Pancreas (tissue), 10 donors: ENCODE measurements at places on chromosomes 2 and 18.

DNA sequence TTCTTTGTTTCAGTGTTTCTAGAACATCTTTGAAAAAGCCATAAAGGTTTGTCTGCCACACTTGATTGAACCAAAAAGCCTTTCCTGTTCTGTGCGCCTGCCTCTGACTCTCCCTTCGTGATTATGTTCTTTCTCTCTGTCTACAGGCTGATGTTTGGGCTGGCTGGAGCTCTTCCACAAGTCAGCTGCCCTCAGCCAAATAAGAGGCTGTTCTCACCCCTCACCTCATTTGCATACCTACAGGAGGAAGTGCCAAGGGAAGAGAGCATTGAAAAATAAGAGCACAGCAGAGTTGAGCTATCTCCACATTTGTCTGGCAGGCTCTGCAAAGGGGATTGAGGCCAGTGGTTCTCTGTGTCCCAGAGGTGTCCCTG, 15.8 kb downstream of the INPP5D start:
- DNase-seq: no peak

DNA sequence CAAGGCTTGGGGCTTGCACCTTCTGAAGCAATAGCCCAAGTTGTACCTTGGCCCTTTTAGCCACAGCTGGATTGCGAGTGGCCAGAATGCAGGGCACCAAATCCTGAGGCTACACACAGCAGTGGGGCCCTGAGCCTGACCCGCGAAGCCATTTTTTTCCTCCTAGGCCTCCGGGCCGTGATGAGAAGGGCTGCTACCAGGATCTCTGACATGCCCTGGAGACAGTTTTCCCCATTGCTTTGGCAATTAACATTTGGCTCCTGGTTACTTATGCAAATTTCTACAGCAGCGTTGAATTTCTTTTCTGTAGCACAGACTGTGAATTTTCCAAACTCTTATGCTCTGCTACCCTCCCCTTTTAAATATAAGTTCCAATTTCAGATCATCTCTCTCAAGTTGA, 54.5 kb downstream of the MOCOS start:
- no peak for DNase-seq

DNA sequence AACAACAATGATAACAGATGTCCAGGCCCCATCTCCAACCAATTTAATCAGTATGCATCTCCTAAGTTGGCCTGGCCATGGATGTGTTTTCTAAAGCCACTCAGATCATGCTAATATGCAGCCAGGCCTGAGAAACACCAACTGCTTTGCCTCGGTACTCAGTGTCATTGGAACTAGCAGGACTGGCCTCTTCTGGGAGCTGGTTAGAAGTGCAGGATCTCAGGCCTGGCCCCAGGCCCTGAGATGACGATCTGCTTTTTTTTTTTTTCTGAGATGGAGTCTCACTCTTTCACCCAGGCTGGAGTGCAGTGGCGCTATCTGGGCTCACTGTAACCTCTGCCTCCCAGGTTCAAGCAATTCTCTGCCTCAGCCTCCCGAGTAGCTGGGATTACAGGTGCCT, 69.1 kb downstream of the IRS1 start:
- DNase-seq: no peak

DNA sequence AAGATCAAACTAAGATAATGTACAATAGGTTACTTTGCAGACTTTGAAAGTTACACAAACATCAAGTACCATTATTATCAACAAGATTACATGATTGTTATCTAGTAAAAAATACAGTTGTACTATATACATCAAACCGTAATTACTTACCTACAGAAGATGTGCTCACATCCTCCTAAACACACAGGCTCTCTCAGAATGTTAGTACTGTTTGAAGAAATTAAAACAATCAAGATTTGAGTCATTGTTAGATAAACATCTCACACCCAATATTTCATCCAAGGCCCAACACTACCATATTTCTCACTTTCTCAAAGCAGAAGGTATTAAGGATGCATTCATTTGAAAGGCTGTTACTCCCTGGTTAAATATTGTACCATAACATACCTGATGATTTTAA, 12.6 kb downstream of the BARD1 start:
- no peak for DNase-seq

DNA sequence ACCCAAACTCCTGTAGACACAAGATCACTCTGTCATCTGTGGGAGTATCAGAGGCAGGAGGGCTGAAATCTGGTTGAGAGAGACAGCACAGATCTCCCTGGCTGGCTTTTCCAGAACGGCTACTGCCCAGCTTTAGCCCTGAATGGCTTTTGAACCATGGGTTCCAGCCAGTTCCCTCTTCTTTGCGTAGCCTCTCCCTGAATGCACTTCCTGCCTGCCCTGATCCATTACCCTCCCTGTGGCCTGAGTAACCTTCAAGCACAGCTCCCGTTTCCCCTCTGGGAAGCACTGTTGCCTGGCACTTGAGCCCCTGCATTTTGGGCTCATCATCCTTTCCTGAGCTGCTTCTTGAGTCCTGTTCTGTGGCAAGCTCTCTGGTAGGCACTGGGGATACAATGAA, 68.8 kb downstream of the ASAP2 start:
- DNase-seq: no peak

DNA sequence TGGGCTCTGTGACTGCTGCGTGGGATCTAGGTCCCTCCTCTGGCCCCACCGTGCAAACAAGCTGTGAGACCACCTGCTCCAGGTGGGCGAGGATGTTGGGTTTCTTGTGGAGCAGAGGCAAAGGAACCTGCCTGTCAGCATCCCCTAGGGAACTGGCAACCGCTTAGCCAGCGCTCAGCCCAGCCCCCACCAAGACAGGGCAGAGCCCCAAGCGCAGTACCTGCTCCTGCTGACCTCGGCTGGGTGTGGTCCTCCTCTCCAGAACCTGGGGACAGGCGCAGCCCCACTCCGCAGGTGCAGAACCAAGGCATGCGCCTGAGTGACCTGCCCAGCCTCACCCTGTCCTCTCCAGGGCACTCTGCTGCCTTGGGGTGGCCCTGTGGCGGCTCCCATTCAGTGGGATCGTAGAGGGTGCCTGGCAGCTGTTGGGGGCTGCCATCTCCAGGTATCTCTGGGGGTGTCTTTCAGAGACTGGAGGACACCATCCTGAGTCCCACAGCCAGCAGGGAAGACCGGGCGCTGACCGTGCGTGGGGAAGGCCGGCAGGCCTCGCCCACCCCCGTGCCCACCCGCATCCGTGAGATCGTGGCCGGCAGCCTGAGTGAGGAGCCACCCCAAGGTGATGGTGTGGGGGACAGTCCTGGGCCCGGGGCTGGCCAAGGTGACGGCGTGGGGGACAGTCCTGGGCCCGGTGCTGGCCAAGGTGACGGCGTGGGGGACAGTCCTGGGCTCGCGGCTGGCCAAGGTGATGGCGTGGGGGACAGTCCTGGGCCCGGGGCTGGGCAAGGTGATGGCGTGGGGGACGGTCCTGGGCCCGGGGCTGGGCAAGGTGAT, 12.3 kb downstream of the CROCC2 start:
- DNase-seq: peak; percentile 7

DNA sequence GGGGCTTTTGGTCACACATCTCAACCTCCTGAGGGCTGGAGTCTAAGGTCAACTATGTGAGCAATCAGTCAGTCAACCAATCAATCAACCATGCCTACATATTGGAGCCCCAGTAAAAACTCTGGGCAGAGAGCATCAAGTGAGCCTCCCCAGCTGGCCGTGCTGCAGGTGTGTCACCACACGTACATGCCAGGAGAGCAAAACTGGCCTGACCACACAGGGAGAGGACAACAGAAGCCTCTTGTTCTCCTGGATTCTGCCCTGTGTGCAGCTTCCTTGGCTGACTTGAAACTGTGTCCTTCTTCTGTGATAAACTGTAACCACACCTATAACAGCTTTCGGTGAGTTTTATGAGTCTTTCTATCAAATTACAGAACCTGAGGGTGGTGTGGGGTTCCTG, 25.9 kb downstream of the GPR35 start:
- no peak for DNase-seq

- no peak for DNase-seq
Measured at GRCh38 chr18:210075-210474, 51.7 kb downstream of the USP14 start.

DNA sequence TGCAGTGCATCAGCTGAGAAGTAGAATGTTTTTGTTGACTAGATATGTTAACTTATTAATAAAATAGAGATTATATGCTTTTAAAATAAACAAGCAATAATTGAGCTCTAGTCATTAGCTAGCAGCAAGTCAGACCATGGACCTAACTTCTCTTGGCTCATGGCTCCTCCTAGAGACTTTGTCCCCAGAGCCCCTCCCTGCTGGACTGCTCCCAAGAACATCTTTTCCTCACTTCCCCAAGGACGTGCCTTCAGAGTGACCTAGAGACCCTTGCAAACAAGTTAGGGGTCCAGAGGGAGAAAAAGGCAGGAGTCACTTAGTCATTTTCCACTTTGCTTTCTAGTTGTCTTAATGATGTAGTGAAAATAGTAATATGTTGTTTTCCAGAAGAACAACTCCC, 312.5 kb upstream of the NRP2 start:
- DNase-seq: no peak

GRCh38 chr18:52518086-52518485, 178.1 kb downstream of the DCC start:
- no peak for DNase-seq

DNA sequence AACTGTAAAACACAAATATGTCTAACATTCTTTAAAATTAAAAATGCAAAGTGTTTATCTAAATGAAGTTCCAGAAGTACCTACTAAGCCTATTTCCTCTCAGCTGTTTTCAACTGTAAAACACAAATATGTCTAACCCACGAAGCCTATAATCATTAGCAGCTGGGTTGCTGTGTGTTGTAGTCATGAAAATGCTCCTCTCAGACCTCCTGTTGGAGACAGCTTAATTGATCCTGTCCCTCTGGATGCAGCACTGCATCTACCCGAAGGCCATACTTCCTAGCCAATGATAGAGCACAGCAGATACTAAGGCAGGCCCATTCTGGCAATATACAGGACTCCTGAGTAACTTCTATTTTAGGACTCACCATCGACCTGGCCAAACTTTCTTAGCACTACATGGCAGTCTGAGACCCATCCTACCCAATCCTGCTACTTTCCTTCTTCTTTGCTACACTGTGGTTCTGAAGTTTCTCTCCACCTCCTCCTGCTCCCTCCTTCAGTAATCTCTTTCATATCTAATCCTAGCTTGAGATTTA, 92.5 kb upstream of the RBBP8 start:
- DNase-seq: no peak

DNA sequence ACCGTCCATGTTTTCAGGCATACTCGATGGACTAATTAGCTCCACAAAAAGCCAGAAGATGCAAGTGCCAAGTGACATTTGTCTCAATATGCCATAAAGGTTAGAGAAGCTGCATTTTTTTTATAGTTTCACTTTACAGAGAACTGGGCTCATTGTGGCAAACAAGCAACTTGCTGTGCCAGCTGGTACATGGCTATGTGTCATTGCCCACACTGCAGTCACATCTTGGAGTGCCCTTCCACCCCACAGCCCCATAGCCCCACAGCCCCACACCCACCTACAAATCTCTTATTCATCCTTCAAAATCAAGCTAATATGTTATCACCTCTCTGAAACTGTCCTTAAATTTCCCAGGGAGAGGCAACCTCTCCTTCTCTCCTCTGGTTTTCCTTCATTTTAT, 451.9 kb downstream of the ARHGAP15 start:
- no peak for DNase-seq

DNA sequence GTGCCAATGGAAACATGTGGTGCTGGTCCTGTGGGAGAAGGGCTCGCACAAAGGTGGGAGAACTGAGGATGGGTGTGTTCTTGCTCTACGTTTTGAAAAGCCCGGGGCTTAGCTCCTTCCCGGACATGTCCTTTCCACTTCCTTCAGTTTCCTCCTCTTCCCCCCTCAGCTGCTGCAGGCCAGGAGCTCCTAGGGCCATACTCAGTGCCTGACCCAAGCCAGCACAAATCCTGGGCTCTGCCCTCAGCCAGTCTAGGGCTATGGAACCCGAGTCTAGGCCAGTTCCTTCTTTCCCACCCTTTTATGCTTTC, 1.4 kb upstream of the SIX2 start:
- no peak for DNase-seq

DNA sequence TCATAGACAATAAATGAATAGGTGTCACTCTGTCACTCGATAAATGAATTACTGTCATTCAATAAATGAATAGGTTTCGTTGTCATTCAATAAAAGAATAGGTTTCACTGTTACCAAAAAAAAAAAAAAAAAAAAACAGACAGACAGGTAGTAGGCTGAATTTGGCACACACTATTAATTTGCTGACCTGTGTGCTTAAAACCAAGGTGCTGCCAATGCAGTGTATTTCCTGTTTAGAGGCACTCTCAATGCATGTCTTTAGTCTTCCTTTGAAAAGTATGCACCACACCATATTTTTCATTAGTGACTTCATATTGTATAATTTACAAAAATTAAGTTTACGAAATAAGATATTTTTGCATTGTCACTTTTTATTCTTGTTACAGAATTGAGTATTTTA, 16.2 kb downstream of the ANKRD62 start:
- DNase-seq: no peak

- DNase-seq: no peak
Measured at GRCh38 chr2:53903011-53903410, 43.2 kb upstream of the GPR75 start.

DNA sequence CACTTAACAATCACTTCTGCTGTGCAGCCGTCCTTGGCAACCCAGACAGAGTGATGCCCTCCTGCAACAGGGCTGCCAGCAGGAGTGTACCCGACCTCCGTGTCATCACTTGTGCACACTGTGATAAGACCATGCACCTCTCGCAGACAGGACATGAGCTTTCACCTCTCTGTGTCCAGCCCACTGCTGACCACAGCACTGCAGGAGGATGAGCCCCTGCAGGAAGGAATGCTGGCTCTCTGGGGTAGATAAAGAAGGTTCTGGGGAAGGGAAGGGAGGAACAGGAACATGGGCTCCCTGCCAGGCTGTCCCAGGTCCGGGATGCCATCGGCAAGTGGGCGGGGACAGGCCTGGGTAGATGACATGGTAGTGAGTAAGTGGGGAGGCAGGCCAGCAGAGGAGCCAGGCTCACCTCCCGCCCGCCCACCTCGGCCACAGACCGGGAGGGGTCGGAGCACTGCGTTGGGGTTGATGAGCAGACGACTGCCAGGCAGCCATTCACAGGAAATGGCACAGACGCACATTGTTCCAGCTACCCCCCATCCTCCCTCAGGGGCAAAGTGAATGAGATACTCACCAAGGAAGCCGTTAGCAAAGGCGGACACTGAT, 18.6 kb upstream of the COL6A3 start:
- DNase-seq: no peak

DNA sequence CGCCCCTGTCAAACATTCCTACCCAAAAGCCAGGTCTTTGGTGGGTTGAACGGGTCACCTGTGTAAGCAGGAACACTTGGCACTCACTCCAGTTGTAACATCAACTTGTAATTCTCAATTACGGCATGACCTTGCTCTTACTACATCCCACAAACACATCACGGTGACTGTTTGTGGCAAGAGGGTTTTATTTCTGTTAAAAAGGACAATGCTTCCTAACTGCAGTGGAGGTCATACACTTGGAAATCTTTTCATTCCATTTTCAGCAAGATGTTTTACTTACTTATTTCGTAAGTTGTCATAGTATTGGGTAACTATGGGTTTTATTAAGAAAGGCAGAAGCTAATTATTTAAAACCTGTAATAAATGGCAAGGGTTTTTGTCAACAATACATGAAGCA, 126.1 kb downstream of the ZNF516 start:
- DNase-seq: no peak

GRCh38 chr2:23803264-23803964, 123.5 kb downstream of the ATAD2B start:
- no peak for DNase-seq
